ENCODE measurements at places on chromosomes 6 and 20. TPM values are rescaled to one million over a fixed set of nuclear protein-coding genes. Genes with fewer than 3 reads are reported as not detected.

- H3K27ac ChIP-seq: no peak overlapping the region
- no peak overlapping the region for H3K4me3 ChIP-seq
- peaks cover 42% of the 10 kb centered on the region for H3K4me1 ChIP-seq
- H3K27me3 ChIP-seq: no peaks in the 10 kb centered on the region
Measured at GRCh38 chr6:142803032-142803431, 141.9 kb downstream of the HIVEP2 start.

DNA sequence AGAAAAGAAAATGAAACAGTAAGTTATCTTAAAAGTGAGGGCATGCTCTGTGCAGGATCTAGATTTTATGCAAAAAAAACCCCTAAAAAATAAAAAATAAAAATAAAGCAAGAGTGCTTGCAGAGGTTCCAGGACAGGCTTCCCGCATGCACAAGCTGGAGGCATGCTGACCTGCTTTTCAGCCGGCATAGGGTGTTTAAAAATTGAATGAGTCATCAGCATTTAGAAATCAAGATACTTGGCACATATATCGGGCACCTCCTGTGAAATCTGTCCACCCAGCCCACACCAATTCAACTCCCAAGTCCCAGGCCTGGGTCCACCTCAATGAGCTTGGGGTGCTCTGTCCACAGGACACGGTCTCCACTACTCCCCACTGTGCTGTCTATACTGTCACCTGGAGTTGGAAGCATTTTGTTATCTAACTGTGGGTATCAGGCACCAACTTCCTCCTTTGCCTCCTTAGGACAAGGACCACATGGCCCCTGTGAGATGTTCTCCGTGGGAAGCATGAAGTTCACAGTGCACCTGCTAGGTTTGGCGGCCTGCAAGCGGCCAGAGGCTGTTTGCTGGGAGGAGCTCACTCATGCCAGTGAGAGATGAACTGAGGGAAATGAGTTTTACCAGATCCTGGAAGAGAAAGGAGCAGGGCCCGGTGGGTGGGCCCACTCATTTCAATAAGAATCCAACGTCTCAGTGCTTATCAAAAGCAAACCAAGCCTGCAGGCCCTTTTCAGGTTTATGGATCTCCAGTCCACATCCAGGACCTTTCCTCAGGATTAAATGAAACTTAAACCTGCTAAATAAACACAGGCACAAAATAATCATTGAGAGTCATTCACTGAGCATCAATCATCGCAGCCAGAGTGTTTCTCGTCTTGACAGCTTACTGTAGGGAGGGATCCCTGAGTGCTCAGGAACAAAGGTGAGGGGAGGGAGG lies 121.1 kb downstream of the FOXA2 start:
- H3K4me3 ChIP-seq: no peak overlapping the region
- H3K27ac ChIP-seq: no peak overlapping the region
- no peaks in the 10 kb centered on the region for H3K36me3 ChIP-seq
- H3K4me1 ChIP-seq: no peaks in the 10 kb centered on the region
- no peaks in the 10 kb centered on the region for H3K27me3 ChIP-seq
- no peak for DNase-seq

- H3K27ac ChIP-seq: no peak overlapping the region
- H3K4me3 ChIP-seq: no peak overlapping the region
- no peaks in the 10 kb centered on the region for H3K36me3 ChIP-seq
- no peaks in the 10 kb centered on the region for H3K4me1 ChIP-seq
- no peaks in the 10 kb centered on the region for H3K27me3 ChIP-seq
Measured at GRCh38 chr20:39605908-39606307, 643.8 kb downstream of the DHX35 start.

GRCh38 chr6:106495014-106495413 lies 134.3 kb downstream of the RTN4IP1 start:
- peaks cover 2% of the 10 kb centered on the region for H3K4me1 ChIP-seq
- H3K4me3 ChIP-seq: no peak overlapping the region
- H3K27ac ChIP-seq: no peak overlapping the region
- peaks cover 2% of the 10 kb centered on the region for H3K27me3 ChIP-seq
- no peak for DNase-seq

DNA sequence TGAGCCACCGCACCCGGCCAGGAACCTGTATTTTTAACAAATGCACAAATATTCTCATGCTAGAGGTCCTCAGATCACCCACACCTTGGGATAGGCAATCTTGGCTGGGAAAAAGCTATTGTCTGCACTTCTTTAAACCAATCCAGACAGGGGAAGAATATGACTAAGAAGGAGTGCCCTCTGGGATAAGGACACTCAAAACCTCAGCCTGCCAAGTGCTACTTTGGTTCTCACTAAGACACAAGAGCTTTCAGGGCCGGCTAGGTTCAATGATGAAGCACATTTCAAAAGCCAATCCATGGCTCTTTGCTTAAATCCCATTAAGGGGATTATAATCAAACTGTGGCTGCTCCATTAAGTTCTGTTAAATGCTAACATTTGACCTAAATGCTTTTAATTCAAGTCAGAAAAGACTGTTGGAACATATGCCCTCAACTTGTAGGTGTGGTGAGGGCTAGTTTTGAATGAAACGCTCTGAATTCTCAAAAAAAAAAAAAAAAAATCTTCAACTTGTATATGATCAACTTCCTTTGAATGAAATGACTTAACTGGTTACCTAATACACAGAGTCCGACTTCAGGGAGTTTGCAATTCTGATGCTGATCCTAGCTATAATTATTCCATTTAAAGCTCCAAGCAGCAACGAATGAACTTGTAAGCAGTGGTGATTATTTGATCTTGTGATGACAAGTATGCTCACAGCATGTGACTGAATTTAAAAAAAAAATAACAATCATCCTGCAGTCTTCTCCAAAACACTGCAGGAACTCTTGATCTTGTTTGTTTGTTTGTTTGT lies 56.6 kb downstream of the SLC23A2 start:
- no peak overlapping the region for H3K27ac ChIP-seq
- no peak for DNase-seq
- no peak overlapping the region for H3K4me3 ChIP-seq
- peaks cover 20% of the 10 kb centered on the region for H3K36me3 ChIP-seq
- H3K4me1 ChIP-seq: peaks cover 22% of the 10 kb centered on the region

- H3K27me3 ChIP-seq: peaks cover 54% of the 10 kb centered on the region
- H3K4me1 ChIP-seq: no peaks in the 10 kb centered on the region
- H3K36me3 ChIP-seq: no peaks in the 10 kb centered on the region
- H3K27ac ChIP-seq: no peak overlapping the region
Measured at GRCh38 chr6:71420693-71421328, 132.2 kb downstream of the OGFRL1 start.

- H3K27ac ChIP-seq: no peak overlapping the region
- H3K4me1 ChIP-seq: no peaks in the 10 kb centered on the region
- H3K4me3 ChIP-seq: no peak overlapping the region
Measured at GRCh38 chr6:77015350-77015749, 447.9 kb downstream of the HTR1B start.

- DNase-seq: no peak
- H3K4me1 ChIP-seq: no peaks in the 10 kb centered on the region
- H3K4me3 ChIP-seq: no peak overlapping the region
- H3K27ac ChIP-seq: no peak overlapping the region
- H3K27me3 ChIP-seq: peaks cover 10% of the 10 kb centered on the region
- H3K36me3 ChIP-seq: no peaks in the 10 kb centered on the region
Measured at GRCh38 chr20:44336086-44336485, 757 bp upstream of the R3HDML start.

The CCM2L gene
- total RNA-seq: not detected

The SNX3 gene
- total RNA-seq: 73.4 TPM

The QRSL1 gene
- total RNA-seq: 21.8 TPM

The DEFB121 gene
- not detected for total RNA-seq

The ARHGAP40 gene
- total RNA-seq: not detected

The GINM1 gene
- 17.6 TPM for total RNA-seq
